ENCODE measurements at places on chromosomes 1 and 21.

DNA sequence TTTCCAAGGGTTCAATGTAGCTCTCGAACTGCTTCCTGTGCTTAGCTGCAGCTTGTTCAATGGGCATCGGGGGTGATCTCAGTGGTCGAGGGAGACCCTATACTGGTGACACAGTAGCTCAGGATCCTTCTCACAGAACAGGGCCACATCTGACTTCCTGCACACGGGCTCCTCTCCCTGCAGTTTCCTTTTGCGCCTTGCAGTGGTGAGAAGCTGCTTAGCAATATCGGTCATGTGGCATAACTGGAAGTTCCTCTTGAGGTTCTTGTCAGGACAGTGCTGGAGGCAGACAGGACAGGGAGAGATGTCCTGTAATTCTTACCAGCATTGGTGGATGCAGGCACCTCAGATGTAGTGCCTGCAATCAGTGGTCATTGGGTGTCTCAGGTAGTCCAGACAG, 140.5 kb upstream of the MAP1LC3C start:
- DNase-seq: no peak

DNA sequence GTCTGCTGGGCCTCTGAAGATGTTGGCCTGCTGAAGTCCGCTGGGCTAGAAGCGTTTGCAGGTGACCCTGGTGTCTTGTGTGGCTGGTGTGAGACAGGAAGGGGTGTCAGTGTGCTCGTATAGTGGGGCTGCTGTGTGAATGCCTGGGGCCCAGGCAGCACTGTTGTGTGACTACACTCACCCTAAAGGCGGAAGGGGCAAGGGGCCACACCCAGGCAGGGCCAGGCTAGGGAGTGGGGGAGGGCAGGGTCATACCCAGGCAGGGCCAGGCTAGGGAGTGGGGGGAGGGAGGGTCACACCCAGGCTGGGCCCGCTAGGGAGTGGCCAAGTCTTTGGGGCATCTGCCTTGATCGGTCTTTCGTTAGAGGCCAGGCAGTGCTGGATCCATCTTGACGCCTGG, 25.0 kb downstream of the PDXK start:
- no peak for DNase-seq

DNA sequence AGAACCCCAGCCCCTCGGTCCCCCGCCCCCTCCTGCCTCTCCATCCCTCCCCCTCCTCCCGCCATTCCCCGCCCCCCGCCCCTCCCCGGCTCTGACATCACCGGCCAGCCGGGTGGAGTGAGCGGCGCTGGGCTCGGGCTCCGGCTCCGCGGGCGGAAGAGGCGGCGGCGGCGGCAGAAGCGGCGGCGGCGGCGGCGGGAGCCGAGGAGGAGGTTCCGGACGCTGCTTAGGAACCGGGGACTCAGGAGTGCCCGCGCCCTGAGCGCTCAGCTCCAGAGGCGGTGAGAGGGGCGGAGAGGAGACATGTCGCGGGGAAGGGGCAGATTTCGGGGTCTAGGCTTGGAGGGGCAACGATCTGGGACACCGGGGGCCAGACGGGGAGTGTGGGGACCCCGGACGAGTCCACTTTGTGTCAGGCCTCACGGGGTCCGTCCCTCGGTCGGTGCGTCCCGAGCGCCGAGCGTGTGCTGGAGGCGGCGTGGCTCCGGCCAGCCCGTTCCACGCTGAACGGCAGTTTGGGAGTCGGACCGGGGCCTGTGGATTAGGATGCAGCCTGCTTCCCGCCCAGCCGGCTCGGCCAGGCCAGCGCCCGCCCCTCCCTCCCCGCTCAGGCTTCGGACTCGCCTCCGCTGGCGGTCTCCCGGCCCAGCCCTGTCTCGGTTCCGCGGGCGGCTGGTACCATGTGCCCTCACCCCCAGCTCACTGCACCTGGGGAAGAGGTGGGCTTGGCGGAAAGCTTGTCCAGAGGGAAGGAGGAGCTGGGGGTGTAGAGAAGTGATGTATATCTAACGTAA, at the start of gene PEA15:
PEA15 (plus strand) TSS at position 143 of the 794 bp plus-strand sequence. CDS start 6,161 bp downstream, outside the sequence.
- DNase-seq: peak; percentile 60

DNA sequence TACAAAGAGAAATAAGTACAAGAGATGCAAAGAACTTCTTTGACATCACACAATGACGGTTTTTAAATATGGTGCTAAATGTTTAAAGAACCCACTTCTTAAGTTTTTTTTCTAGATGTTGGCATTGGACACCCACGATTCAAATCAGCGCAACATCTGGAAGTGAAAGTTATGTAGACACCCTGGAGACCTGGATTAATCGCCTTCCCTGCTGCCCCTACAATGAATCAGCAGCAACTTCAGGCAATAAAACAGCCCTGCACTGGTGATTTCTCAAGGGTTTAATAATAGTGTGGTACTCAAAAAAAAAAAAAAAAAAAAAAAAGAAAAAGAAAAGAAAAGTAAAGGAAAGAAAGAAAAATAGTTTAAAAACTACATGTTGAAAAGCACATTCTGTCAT, 248.3 kb downstream of the NUF2 start:
- no peak for DNase-seq

GRCh38 chr1:215932558-215932957, 365.5 kb downstream of the KCTD3 start:
- no peak for DNase-seq

GRCh38 chr1:242147096-242147976, 148.4 kb upstream of the MAP1LC3C start:
- DNase-seq: no peak

DNA sequence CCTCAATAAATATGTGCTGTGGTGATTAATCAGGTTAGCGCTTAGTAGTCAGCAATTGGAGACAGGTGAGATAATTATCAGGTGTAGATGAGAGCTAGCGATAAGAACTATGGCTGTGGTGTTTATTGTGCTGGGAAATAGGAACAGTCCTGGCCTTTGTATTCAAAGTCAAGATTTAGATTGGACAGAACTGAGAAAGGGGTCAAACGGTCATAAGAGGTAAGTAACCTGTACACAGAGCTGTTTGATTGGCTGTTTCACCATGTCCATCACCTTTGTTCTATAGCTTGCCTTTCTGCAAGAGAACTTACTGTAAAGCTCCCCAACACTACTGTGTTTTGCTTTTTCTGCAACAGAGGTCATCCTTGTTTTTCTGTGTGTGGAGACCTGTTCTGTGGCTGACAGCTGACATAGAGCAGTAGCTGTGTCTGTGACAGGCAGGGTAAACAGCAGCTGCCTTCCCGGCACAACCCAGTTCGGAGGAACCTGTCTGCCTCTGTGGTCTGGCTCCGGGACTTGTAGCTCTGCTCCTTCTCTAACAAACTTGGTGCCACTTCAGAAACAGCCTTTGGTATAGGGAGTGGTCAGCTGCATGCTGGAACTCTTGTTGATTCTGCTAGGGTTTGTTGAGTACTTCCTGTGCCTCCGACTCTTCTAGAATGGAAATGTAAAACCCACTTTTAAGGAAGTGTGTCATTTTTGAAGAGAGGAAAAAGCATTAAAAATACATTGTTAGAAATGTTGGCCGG, 21.1 kb upstream of the CDC42 start:
- DNase-seq: no peak

DNA sequence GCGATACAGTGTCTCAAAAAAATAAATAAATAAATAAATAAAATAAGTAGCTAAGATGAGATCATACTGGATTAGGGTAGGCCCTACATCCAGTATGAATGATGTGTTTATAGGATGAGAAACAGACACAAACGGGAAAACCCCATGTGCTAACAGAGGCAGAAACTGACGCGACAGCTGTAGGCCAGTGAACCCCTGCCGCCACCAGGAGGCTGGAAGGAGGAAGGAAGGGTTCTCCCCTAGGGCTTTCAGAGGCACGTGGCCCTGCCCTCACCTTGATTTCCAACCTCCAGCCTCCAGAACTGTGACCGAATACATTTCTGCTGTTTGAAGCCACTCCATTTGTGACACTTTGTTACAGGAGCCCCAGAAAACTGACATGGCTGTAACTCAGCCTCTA, 38.5 kb downstream of the CHD5 start:
- DNase-seq: no peak

DNA sequence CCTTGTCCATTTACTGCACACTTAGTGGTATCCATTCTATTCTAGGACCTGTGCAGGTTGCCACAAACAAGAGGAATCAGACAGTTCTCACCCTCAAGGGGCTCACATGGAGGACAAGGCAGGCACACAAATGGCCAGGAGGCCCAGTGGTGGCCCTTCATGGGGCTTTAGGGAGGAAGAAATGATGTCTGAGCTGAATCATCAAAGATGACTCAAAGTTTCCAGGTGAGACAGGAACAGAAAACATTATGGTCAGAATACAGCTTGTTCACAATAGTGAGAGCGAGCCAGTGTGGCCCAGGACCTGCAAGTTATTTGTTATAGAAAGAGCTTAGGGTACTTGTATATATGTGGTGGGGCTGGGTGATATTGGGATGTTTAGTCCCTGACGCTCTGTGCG, 26.4 kb downstream of the SHISAL2A start:
- no peak for DNase-seq

DNA sequence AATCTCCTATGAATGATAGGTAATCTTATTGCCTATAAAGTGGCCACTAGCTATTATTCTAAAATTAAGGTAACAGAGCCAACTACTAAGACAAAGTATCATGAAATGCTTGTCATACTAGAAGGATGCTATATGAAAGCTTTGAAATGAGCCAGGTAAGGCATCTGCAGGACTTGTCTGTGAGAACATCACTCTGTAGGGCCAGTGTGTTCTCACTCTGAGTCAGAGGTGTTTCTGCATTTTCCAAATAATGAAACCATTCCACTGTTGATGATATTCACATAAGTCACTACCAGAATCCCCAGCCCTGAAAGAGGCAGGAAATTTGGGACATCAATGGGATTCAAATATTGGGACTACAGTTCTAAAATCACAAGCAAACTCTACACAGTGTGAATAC, 25.8 kb upstream of the GBP5 start:
- no peak for DNase-seq

GRCh38 chr1:172398970-172399755, 21.3 kb upstream of the C1orf105 start:
- DNase-seq: peak; percentile 6

GRCh38 chr21:39480271-39480670, 28.5 kb downstream of the SH3BGR start:
- DNase-seq: no peak

DNA sequence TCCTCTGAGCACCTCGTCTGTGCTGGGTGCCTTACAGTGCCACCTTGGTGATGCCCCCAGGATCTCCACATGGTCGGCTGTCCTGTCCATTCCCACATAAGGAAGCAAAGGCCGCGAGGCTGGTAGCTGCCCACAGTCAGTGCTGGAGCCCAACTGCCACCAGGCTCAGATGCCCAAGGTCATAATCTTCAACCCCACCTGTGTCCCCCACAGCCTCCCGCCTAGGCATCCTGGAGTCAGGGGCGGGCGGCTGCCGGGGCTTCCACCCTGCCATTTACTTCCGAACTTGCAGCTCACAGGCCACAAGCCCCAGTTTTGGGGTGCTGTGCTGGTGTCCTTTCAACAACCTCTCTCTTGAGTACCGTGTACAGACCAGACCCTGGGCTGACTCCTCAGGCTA, 126.3 kb downstream of the CASZ1 start:
- DNase-seq: no peak

- no peak for DNase-seq
Measured at GRCh38 chr1:192566657-192567056, 8.9 kb upstream of the RGS1 start.

DNA sequence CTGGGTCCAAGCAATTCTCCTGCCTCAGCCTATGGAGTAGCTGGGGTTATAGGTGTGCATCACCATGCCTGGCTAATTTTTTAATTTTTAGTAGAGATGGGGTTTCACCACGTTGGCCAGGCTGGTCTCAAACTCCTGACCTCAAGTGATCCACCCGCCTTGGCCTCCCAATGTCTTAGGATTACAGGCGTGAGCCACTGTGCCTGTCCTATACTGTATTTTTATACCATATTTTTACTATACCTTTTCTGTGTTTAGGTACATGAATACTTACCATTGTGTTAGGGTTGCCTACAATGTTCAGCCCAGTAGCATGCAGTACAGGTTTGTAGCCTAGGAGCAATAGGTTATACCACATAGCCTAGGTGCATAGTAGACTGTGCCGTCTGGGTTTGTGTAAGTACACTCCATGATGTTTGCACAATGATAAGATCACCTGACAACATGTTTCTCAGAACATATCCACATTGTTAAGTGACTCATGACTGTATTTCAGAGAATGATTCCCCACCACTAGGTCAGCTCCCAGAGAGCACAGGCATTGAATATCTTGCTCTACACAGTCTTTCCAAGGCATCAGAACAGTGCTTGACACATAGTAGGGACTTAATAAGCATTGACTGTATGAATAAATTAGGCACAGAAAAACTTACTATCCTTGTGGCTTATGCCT, 6.0 kb upstream of the CITED4 start:
- no peak for DNase-seq

- DNase-seq: no peak
Measured at GRCh38 chr1:241413386-241413785, 56.4 kb upstream of the RGS7 start.

- DNase-seq: peak; percentile 93
Measured at GRCh38 chr1:27662707-27663393, 9.1 kb downstream of the IFI6 start.

- DNase-seq: no peak
Measured at GRCh38 chr1:155000411-155000725, 2.2 kb upstream of the ZBTB7B start.

- DNase-seq: no peak
Measured at GRCh38 chr1:236156512-236157208, 14.3 kb downstream of the GPR137B start.

GRCh38 chr1:37474697-37475379, 458 bp downstream of the ZC3H12A start:
- no peak for DNase-seq

GRCh38 chr1:247966532-247967204, 1.6 kb downstream of the OR2AK2 start:
- DNase-seq: no peak

GRCh38 chr1:92504291-92505014, 17.7 kb upstream of the GFI1 start:
- no peak for DNase-seq

DNA sequence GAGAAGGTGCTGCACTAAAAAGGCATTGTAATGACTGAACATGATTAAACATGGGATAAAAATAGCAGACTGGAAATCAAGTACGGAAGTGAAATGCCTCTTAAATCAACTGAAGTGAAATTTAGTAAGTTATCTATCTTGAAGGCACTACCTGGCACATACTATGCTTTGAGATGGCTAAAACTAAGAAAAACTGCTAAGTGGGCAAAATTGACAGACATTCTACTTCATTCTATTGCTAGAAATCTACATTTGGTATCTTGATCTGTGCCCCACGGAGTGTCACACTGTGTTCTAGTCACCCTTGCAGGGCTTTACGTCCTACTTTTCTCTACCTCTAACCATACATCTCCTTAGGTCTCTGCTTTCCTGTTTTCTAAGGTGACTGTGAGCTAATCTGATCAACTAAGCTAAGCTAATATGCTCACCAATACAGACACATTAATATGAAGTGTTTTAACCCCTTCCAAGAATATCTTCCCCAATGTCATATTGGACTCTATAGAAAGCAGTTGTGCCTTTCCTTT, 4.1 kb downstream of the PDC start:
- no peak for DNase-seq

DNA sequence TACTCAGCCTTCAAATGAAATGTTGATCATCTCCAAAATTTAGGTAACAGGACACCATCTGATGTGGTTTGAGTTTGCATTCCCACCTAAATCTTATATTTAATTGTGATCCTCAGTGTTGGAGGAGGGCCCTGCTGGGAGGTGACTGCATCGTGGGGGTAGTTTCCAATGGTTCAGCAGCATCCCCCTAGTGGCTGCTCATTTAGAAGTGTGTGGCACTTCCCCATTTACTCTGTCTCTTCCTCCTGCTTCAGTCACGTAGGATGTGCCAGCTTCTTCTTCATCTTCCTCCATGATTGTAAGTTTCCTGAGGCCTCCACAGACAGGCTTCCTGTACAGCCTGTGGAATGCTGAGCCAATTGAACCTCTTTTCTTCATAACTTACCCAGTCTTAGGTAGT, 731.2 kb downstream of the USP25 start:
- DNase-seq: no peak

Measured in activated gamma-delta T cell treated with Interleukin-2 at 50 U/mL for 16 hours (primary cell).